ENCODE measurements at places on chromosomes 2 and 18.

DNA sequence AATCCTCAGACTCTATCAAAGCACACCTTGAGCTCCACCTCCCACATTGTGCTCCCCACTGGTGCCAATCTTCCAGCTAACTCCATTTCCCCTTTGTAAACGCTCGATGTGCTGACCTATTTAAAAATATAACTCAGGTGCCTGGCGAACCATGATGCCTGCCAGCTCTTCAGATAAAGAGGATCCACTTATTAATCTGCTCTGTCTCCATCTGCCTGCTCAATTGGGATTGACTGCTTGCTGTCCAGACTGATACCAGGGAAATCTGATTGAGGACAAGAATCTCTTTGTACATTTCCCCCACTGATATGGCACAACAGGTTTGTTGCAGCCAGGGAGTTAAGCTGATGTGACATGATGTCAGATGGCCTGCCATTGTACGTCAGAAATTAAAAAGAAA lies 2036.5 kb upstream of the CELF4 start:
- DNase-seq = no peak

- DNase-seq = no peak
These were observed 80.2 kb downstream of the PXDN start for GRCh38 chr2:1664076-1664605.

GRCh38 chr18:74367905-74368304 lies 52.3 kb downstream of the C18orf63 start:
- DNase-seq = no peak

- DNase-seq = no peak
These were observed 145.2 kb downstream of the BCL11A start for GRCh38 chr2:60408207-60408606.

GRCh38 chr18:72995558-72995957 lies 127.8 kb upstream of the NETO1 start:
- DNase-seq = no peak
